ENCODE measurements at places on chromosomes 4 and X.

DNA sequence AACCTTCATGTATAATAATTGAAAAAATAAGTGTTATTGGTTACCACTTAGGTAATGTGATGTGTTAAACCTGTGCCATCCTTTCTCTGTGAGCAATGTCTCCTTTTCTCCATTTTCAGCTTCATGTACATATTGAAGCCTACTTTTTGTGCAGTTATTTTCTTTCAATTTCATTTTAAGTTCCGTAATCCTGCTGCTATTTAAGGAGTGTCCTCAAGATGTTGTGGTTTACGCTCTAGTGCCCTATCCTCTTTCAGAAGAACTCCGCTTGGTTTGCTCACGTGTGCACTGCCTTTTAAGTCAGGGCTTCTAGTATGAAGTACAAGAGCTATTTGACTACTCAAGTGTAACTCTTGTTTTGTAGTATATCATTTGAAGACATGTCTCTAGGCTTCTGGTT is 2253.2 kb upstream of the TENM3 start:
- no peak for DNase-seq

GRCh38 chr4:145034727-145035211 is 63.2 kb downstream of the ANAPC10 start:
- no peak for DNase-seq

DNA sequence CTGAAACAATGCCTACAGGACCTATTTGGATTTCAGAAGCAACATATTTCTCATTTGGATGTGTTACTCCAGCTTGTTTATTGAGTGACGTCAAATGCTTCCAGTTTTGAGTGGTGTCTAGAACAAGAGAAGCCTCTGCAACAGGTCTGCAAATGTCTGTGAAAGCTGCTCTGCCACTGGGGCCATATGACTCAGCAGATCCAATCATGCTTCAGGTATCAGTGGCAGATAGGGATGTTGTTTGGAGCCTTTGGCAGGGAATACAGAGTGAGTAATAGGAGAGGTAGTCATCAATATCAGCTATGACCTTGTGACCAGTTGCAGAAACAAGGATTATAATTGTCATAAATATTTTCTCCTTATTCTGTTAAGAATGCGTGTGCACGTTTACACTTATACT is 141.1 kb upstream of the ZXDA start:
- peak; percentile 4 for DNase-seq

DNA sequence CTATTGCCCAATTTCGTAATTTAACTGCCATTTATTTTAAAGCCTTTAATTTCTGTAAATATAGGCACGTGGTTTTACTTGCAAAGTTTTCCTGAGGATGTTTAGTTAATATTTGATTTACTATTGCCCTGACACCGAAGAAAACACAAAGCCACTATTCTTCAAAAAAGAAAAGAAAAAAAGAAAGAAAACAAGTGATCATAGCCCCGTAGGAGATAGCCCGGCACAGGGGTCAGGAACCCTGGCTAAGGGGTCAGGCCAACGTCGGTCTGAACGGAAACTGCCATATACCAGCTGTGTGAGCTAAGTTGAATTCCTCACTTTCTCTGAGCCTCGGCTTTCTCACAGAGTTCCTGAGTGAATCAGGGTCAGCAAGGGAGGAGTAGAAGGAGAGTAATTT is 17.7 kb upstream of the LAMP2 start:
- no peak for DNase-seq

- no peak for DNase-seq
Observed at GRCh38 chr4:2662598-2662997, 93.5 kb downstream of the TNIP2 start.

DNA sequence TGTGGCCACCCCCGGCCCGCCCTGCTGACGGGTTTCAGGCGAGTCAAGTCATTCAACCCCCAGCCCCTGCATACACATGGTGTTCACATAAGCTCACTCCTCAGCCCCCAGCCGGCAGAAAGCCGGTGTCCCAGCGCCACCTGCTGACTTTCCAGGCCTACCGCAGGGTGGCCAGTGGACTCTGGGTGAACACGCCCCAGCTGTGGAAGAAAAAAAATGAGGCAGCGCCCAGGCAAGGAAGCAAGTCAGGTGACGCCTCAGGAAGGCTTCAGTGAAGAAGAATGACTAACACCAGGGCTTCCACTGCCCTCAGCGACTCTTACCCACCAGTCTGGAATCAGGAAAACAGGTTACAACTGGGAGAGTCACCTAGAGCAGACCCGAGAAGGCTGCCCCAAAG is 15.8 kb downstream of the BCAP31 start:
- peak; percentile 65 for DNase-seq

- DNase-seq, result no peak
Observed at GRCh38 chrX:118062048-118062789, 54.4 kb downstream of the KLHL13 start.

- DNase-seq, result no peak
Observed at GRCh38 chr4:163991298-163991865, 496.9 kb downstream of the TMA16 start.

DNA sequence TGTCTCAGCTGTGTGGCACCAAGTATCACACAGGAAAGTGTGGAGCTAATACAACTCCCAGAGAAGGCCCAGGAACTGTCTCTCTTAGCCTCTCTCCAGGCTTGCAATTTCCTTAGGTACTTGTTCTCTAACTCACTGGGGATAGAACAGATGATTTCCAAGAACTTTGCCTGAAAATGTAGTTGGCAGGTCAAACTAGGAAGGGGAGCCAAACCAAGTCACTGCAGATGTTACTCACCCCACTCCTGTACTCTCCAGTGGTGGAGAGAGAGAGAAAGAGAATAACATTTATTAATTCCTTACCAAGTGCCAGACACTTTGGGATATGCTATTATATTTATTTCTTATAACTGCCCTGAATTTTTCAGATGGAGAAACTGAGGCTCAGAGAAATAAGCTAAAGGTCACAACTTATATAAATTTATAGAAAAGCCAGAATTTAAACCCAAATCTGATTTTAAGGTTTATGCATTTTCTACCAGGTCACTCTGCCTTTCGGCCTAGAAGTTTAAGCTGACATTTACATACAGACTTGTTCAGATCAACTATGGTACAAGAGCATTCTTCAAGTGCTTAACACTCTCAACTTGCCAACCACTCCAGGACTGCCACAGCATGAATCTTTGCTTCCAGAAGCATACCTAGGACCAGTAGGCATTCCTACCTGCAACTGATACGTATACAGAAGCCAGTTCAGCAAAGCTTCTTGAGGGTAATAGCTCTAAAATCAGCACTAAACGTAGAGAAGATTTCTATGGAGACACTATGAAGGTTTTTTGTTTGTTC is 248.6 kb upstream of the ETNPPL start:
- peak; percentile 4 for DNase-seq

- DNase-seq, result no peak
Observed at GRCh38 chr4:144202081-144202480, 61.6 kb upstream of the GYPA start.

GRCh38 chr4:146334862-146335449 is 120.6 kb downstream of the REELD1 start:
- DNase-seq, result peak; percentile 14

DNA sequence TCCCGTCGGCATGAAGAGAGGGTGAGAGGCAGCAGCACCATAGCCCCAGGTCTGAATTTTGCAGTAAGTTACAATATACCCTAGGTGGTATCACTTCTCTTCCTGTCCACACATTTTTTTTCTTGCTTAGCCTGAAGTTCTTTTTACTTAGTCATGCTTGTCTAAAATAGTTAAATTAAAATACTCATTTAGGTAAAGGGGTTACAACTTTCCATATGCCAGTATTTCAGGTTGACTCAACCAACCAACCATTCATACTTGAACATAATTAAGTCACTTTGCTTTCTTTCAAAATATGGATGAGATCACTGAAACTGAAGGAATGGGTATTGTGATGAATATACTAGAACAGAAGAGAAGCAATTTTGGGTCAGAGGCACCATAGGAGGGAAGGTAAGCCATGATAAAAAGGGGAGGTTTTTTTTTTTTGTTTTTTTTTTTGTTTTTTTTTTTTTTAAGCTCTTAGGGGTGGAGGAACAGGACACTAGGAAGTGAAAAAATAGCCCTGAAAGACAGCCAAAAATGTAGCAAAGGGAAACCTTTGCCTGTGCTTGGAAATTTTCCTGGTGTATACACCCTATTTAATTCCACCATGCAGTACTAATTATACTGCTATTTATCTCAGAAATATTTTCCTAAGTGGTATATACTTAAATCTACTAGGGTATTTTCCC is 41.8 kb downstream of the RPS6KA3 start:
- DNase-seq, result no peak

DNA sequence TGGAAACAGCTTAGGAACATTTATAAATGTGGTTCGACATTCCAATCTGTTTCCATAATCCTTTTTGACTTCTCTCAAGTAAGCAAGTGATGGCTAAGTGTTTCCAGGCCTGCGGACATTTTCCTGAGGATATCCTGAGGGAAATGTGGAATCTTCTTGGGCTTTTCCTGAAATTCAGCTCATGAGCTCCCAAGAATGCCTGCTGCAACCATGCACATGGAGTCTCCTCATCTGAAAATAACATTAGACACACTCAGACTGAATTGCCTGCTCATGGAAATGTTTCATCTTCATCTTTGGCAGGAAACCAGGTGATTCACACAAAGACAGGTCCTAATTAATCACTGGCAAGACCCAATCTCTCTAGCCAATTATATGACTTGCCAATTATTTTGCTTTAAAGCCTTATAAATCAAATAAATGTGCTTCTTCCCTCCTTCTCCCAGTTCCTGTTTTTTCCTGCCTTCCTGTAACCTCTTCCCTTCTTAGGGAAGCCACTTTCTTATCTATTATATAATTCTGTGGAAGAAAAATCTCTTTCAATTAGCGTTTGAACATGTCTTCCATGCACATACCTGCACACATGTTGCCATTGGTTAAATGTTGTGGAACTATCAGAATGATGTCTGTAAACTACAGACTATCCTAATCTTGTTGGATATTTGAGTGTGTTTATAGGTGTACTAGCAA is 104.6 kb upstream of the MXRA5 start:
- DNase-seq, result no peak

DNA sequence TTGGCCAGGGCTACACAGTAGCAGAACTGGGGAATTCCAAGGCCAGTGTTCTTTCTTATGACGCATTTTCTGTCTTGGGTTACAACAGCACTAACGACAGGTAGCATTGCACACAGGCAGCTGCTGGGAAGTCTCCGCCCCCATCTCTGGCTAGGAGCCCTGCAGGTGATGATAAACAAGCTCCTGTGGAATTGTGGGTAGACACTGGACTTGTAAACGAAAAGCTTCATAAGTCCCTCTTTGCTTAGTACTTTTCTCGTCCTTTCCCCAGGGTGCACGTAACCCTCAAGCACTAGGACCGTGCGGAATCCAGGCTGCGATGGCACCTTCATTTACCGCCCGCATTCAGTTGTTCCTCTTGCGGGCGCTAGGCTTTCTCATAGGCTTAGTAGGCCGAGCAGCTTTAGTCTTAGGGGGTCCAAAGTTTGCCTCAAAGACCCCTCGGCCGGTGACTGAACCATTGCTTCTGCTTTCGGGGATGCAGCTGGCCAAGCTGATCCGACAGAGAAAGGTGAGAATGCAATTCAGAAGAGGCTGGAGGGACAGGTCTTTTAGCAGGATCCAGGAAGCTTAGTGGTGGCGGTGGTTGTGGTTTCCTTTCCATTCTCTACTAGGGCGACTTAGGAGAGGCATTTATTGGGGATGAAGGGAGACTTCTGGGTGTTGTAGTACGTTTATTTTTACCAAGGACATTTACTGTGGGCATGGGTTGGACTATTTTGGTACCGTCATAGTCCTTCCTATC is at the start of gene FAAH2:
Gene FAAH2, plus strand, starts transcription at position 200 of the 745 bp plus-strand sequence. Its CDS starts 120 bp downstream, at position 320.
- DNase-seq, result no peak

GRCh38 chr4:178633263-178633662 is 1191.0 kb upstream of the AGA start:
- DNase-seq, result no peak

GRCh38 chr4:80074651-80075050 is 1.6 kb upstream of the ANTXR2 start:
- DNase-seq, result no peak

DNA sequence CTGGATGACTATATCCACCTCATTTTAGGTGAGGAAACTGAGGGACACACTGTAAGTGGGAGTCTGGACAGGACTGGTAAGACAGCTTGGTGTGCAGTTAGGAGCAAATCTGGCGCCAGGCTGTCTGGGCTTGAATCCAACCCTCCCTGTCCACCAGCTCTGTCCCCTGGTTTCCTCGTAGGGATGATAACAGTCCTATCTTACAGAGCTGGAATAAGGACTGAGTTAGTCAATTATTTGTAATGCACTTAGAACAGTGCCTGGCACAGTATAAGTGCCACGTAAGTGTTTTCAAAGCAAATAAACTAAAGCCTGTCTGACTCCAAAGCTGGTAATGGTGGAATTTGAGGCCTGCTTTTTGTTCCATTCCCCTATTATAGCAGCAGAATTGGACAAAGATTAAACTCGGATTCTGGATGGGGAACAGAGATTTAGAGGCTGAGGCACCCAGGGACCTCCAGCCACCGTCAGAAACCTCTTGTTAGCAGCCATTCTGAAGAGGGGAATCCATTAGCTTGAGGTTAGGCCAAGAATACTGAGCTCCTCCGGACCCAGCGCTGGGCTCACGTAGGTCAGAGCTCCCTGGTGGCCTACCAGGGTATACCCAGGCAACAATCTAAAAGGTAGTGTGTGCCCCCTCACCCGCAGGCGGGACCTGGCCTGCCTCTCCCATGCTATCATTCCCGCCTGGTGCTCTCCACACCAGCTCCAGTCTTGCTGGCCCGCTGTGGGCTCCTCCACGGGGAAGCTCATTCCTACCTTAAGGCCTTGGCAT is 102.1 kb downstream of the UCHL1 start:
- DNase-seq, result peak; percentile 81

DNA sequence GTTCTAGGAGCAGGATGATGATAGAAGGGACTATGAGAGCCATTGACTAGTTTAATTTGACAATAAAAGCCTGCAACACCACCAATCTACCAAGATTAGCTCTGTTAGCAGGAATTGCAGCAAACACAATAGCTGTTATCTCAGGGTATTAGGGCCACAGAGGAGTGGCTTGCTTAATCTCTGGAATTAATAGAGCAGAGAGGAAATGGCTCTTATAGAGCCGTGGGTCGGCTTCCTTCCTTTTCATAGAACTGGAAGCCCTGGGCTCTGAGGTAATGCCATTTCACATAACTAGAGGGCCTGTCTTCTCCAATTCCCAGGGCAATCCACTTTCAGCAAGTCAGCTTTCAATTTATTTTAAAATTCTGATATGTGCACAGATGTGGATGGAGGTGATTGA is 83.0 kb downstream of the MAMLD1 start:
- no peak for DNase-seq

DNA sequence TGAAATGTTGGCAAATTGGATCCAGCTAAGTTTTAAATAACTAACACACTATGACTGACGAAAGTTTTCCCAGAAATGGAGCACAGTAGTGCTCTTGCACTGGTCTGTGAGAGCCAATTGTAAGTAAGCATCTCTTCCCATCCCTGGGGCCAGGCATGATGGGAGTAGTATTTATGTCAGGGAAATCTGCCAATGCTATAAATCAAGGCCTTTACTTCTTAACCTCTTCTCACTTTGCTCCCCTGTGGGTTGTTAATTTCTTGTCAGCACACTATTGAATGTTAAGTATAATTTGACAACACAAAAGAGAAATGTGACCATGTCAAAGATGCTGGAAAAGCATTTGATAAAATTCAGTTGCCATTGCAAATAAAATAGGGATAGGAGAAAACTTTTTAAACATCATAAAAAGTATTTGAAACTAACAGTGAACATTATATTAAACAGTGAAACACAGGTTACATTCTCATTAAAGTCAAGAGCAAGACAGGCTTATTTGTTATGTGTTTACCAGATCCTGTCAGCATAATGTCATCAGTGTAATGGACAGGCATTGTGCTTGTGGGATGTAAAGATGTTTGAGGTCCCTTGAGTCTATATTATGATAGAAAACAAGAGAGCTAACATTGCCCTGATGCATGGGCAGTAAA is 5.0 kb downstream of the F8A1 start:
- no peak for DNase-seq

GRCh38 chr4:65416891-65417290 is 253.4 kb downstream of the EPHA5 start:
- peak; percentile 88 for DNase-seq

All from MG63 (cell line).